Fibroblast of skin of scalp (primary cell): ENCODE measurements at places on chromosomes 2 and 18.

DNA sequence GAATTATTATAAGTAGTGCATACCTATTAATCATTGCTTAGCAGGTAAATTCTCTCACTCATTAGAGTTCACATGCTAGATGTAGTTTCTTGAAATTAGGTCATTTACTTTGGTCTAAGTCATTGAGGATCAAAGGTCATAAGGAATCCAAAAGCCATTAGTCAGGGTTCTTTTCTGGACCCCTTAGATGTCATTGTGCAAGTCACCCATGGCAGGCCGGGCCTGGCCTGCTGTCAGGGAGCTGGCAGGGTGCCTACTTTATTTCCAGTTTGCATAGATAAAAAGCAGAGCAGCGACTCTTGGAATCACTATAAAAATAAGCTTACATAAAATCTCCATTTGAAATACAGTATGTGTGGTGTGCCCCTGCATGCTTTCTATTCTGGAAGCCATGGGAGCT, 91.3 kb downstream of the MEIS1 start:
- DNase-seq = no peak

DNA sequence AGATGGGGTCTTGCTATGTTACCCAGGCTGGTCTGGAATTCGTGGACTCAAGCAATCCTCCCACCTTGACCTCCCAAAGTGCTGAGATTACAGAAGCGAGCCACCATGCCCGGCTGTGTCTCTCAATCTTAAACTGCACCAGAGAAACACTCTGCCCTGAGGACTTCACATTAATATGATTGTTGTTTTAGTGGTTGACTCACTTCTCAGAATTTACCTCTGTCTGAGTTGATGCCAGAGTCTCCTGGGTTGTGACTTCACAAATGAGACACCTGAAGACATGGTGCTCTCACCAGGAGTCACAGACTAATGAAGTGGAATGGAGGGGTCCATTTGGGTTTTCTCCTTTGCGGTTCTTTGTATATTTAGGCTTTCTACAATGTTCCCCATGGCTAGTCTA, 61.0 kb upstream of the TGIF1 start:
- DNase-seq = no peak

DNA sequence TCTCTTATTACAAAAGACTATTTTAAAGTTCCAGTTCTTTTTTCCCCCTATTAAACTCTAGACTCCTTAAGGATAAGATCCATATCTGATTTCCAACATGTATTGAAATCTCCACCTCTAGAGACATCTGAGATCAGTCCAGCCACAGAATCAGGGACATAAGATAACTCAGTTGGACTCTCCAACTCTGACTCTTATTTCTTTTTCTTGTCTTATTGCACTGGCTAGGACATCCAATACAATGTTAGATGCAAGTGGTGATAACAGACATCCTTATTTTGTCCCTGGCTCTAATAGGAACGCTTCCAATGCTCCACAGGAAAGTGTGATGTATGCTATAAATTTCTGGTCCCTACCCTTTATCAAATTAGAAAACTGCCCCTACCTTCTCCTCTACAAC, 158.1 kb downstream of the TNS1 start:
- DNase-seq = no peak

- DNase-seq = peak; percentile 79
These were observed 1.5 kb upstream of the IRS1 start for GRCh38 chr2:226800941-226801784.

DNA sequence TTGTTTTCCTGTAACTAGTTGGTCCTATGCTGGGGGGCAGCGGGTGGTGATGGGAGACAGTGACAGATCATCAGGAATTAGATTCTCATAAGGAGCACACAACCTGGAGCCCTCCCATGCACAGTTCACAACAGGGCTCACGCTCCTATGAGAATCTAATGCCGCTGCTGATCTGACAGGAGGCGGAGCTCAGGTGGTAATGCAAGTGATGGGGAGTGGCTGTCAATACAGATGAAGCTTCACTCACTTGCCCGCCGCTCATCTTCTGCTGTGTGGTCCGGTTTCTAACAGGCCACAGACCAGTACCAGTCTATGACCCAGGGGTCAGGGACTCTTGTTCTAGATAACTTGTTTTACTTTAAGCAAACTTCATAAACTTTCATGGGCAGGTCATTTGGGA, 205.3 kb upstream of the SLC14A2 start:
- no peak for DNase-seq

DNA sequence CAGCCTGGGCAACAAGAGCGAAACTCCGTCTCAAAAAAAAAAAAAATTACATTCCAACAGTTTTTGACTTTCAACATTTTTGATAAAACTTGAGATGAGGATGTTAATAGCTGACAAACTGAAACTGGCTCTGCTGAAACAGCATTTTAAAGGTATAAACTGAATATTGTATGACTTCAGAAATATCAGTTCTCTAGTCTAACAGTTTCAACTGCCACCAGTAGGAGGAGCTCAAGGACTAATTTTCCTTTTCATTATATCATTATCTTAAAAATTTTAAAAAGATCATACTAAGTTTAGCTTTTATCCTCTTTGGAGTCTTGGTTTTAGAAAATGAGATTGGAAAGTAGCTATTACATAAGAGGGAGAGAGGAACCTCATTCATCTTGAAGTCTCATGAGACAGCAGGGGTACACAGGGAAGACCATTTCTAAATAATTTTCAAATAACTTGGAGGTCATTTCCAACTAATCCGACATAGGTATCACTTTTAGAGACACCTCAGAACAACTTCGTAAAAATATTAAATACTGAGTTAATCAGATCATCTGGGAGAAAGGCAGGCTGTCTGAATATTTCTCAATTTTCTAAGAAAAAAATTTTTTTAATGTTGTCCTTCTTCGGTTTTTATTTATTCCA, 37.6 kb upstream of the MCM6 start:
- DNase-seq = peak; percentile 56
